ENCODE measurements at places on chromosomes 2 and 18. TPM values are rescaled to one million over a fixed set of nuclear protein-coding genes. Genes with fewer than 3 reads are reported as not detected.
A peak's percentile ranks its signal among the peaks of the same experiment; 100 is the strongest.

Gene ZNF385B
- total RNA-seq = not detected

DNA sequence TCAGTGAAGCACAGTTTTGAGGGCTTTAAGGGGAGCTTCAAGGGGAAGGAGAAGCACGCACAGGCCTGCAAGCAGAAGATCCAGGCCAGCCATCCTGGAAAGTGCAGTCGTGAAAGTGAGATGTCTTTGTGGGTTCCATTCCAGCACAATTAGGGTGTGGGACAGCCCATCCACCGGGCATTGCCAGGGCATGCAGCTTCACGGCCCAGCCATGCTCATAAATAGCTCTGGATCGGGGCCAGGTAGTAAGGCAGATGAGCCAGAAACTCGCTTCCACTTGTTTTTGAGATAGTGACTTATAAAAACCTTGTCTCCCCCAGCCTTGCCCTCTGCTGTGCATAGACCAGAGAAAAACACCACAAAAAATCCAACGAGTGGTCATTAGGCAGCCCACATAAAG, 21.0 kb downstream of the KDSR start:
- DNase-seq = no peak

GRCh38 chr2:240136671-240137292, 677 bp upstream of the COPS9 start:
- peak; percentile 27 for DNase-seq

GRCh38 chr2:24021122-24021998, 11.5 kb downstream of the MFSD2B start:
- peak; percentile 51 for DNase-seq

- DNase-seq = no peak
Observed at GRCh38 chr2:74077636-74078035, 70.1 kb downstream of the BOLA3 start.
